ENCODE measurements at places on chromosomes 6 and 20.
A peak's percentile ranks its signal among the peaks of the same experiment; 100 is the strongest.

GRCh38 chr6:37049758-37050044 is 44.2 kb downstream of the FGD2 start:
- DNase-seq = no peak

GRCh38 chr6:79455446-79455845 is 81.8 kb downstream of the LCA5 start:
- DNase-seq = no peak

- DNase-seq = no peak
These were observed 28.1 kb upstream of the MYT1 start for GRCh38 chr20:64136004-64136710.

DNA sequence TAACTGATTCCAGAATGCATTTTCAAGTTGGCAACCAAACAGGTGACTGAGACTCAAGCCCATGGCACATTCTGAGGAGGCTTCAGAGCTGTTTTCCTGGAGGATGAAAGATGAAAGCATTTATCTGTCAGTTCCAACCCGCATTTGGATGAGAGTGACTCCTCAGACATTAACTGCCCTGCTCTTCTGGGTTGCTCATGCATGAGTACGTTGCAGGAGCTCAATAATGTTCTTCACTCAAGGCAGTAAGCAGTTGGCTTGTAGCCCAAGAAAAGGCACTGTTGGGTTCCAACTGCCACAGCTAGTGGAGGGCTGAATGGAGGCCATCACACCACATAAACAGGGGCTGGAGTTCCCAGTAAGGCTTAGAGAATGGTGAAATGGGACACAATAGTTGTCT is 155.3 kb downstream of the FUT9 start:
- no peak for DNase-seq

- no peak for DNase-seq
These were observed 1.4 kb downstream of the MCM3 start for GRCh38 chr6:52283111-52283510.

GRCh38 chr20:61494763-61495575 is 242.9 kb downstream of the CDH4 start:
- DNase-seq = no peak

DNA sequence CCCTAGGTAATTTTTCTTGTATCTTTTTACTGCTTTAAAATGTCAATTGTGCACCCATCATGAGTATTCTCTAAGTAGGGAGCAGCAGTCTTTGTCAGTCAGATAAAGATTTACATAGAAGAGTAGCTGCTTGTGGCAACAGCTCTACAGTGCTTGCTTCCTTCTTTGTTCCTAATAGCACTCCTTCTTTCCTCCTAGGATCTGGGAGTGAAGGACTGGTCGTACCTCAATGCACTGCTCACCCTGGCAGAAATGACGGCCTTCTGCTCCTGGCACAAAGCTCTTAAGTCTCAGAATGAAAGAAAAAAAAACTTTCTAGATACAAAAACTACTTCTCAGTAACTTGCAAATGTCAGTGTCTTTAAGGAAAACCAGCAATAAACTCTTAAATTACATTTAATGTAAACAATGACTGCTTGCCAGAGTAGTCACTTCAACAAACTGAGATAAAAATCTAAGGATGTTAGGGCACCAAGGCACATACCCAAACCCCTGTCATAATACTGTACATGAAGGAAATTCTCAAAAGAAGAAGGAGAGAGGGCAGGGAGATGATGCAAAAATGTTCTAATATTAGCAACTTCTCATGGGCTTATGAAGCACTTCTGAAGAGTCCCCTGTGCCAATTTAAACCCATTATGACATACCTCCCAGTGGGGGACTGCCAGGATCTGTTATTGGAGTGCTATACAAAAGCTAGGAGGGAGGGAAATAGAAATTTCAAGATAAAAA is 34.0 kb downstream of the NCOA6 start:
- DNase-seq = no peak

DNA sequence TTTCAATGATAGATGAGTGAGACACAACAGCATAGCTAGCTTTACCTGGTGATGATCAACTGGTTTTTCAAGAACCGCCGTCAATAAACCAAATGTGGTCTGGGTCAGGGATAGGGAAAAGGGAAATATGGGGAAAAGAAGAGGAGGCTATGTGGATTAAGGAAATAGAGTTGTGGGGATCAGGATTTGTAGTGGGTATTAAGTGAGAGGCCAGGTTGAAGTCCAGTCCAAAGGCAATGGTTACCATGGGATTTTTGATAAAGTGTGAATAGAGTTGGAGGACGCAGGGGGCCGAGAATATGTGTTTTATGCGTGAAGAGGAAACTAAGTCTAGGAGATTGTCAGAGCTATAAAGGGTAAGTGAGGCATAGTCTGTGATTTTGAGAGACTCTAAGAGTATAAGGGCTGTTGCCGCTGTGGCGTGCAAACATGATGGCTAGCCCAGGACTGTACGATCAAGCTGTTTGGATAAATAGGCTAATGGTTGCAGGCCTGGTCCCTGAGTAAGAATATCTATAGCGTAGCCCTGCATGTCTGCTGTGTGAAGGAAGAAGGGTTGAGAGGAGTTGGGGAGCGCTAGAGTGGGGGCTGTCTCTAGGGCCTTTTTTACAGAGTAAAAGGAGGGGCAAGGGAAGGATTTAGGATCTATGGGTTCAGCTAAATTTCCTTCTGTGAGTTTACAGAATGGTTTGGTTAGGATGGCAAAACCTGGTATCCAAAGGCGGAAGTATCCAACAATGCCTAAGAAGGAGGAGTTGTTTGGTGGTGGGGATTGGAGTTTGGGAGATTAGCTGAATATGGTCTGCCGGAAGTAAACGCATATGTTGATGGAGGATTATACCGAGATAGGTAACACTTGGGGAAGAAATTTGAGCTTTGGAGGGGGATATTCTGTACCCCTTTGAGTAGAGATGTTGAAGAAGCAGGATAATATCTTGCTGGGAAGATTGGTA is 749.7 kb upstream of the ADGRB3 start:
- DNase-seq = no peak

GRCh38 chr6:29516108-29516507 is 28.4 kb upstream of the MAS1L start:
- DNase-seq = peak; percentile 44

DNA sequence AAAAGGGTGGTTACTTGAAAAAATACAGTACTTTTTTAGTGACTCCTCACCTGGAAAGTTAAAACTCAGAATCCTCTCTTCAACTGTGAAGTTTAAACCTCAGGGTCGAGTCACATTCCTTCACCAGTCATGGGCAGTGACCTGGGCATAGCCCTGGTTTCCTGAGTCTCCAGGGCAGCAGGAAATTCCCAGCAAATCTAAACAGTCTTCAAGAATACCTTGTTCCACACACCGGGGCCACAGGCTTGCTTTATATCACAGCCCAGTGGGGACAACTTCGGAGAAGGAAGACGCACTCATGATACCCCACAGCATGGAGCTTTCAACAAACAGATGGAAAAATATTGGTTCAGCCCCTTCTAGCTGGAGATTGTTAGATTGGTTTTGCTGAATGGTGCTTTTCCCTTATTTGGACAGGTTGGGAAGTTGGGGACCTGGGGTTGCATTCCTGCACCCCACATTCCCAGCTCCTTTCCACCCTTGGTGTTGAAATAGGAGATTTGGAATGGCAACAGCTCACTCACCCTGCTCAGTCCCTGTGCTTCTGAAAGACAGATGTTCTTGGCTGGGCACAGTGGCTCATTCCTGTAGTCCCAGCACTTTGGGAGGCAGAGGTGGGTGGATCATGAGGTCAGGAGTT is 113.0 kb upstream of the TMEM170B start:
- no peak for DNase-seq

- peak; percentile 51 for DNase-seq
These were observed 545 bp downstream of the FNDC1 start for GRCh38 chr6:159169557-159170332.

DNA sequence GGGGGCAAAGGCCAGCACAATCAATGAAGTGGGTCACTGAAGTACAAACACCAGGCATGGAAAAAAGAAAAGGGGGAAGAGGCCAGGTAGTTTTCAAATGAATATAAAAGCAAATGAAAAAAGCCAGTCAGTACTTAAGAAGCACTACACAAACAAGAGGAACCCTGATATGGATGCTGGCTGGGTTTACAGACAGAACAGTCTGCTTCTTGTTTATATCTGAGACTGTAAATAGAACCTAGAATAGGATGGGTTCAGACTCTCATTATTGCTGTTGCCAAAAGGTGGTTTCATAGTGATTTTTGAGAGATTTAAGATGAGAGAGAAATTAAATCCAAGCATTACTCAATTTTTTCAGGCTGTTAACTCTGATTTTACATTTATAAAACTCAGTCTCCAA is 24.1 kb downstream of the USP45 start:
- DNase-seq = no peak

DNA sequence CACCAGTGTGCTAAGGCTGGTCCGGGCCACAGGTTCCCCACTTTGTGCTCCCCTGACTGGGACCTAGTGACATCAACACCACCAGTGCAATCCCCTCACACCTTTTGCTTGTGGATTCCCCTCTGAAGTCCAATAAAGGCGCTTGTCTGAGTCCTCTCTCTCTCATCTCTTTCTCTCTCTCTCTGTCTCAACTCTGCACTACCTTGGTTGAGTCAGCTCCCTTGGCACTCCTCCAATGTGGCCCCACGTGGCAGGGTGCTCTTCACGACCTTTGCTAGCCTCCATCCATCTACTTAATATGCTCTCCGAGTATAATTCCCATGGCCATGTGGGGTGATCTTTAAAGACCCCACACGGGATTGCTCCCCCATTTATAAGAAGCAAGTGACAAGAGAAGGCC is 385.0 kb downstream of the CD83 start:
- peak; percentile 24 for DNase-seq

- no peak for DNase-seq
These were observed at the start of gene NFYA for GRCh38 chr6:41072836-41073202. Gene NFYA (plus strand): TSS chr6:41072974. CDS start chr6:41079090, 6,116 bp downstream.

DNA sequence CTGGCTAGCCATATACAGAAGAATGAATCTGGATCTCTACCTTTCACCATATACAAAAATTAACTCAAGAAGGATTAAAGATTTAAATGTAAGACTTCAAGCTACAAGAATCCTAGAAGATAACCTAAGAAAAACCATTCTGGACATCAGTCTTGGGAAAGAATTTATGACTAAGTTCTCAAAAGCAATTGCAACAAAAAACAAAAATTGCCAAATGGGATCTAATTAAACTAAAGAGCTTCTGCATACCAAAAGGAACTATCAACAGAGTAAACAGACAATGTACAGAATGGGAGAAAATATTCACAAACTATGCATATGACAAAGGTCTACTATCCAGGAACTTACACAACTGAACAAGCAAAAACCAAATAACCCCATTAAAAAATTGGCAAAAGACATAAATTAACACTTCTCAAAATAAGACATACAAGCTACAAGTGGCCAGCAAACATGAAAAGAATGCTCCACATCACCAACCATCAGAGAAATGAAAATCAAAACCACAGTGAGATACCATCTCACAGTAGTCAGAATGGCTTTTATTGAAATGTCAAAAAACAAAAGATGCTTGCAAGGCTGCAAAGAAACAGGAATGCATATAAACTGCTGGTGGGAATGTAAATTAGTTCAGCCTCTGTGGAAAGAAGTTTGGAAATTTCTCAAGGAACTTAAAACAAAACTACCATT is 66.8 kb upstream of the RSPO3 start:
- DNase-seq = no peak

DNA sequence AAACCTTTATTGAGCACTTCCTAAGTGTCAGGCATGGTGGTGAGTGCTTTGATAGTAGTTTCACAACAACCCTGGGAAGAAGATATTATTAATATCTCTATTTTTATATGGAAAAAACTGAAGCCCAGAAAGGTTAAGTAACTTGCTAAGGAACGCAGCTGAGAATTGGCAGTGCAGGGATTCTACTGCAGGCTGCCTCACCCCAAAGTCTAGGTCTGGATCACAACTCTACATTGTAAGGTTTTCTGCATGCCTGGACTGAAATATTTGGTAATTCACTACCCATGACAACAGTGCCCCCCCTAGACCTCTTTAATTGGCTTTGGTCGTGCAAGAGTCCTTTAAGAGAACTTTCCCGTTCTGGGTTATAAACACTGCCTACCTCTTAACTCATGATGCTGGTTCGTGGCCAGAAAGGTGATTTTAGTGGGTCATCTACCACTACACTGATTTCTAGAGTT is 67.1 kb upstream of the KCNQ5 start:
- no peak for DNase-seq

DNA sequence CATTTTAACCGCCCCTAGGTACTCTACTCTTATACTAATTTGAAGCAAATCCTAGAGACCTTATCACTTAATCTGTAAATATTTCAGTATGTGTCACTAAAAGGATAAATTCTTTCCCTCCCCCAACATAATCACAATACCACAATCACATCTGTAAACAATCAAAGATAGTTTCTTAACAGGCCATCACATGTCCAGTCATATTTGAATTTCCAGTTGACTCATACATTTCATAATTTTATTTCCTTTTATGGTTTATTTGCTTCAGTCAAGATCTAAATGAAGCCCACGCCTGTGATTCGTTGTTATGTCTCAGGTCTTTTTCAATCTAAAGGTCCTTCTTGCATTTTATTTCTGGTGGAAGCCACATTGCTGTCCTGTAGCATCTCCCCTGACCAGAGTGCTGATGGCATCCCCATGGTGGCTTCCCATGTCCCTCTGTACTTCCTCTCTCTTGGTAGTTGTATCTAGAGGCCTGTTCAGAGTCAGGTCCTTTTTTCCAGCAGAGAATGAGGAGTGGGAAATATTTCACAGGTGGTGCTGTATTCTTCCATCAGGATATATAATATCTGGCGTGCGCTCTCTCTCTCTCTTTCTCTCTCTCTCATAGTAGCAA is 128.6 kb upstream of the SLC22A23 start:
- no peak for DNase-seq

- no peak for DNase-seq
These were observed 79.4 kb downstream of the CDC5L start for GRCh38 chr6:44466955-44467354.

GRCh38 chr6:5540370-5540769 is 279.1 kb downstream of the FARS2 start:
- no peak for DNase-seq

GRCh38 chr6:78867020-78867369 is 356 bp upstream of the IRAK1BP1 start:
- DNase-seq = no peak

- no peak for DNase-seq
These were observed 77.8 kb downstream of the RREB1 start for GRCh38 chr6:7185561-7185960.

GRCh38 chr6:90448836-90449235 is 138.0 kb downstream of the MAP3K7 start:
- DNase-seq = no peak
